SK-N-MC (cell line): ENCODE measurements at places on chromosomes 6 and 20.

GRCh38 chr6:157520596-157521361 lies 139.8 kb downstream of the ZDHHC14 start:
- DNase-seq, result no peak

DNA sequence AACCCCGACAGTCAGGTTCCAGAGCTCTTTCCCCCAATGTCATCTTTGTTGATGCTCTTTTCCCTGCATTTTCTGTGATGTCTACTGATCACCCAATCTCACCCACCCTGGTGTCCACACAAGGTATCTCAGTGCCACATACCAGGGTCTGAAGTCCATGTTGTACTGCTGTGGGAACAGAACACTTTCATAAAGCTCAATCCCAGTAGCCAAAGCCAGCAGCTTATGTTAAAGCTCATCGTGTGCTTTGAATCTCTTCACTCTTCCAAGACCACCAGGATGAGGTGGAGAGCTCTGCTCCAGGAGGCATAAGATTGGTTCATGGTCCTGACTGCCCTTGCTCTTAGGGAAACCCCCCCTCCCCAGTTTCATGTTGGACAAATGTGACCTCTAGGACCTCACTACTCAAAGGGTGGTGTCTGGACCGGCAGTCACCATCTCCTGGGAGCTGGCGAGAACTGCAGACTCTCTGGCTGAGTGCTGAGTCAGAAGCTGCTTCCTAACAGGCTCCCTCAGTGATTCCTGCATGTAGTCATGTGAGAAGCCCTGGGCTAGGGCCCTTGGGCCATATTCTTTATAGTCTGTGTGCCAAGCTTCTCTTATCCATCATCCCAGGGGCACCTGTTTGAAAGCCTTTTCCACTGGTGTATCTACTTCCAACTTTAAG lies 13.4 kb upstream of the CPNE5 start:
- DNase-seq, result no peak

DNA sequence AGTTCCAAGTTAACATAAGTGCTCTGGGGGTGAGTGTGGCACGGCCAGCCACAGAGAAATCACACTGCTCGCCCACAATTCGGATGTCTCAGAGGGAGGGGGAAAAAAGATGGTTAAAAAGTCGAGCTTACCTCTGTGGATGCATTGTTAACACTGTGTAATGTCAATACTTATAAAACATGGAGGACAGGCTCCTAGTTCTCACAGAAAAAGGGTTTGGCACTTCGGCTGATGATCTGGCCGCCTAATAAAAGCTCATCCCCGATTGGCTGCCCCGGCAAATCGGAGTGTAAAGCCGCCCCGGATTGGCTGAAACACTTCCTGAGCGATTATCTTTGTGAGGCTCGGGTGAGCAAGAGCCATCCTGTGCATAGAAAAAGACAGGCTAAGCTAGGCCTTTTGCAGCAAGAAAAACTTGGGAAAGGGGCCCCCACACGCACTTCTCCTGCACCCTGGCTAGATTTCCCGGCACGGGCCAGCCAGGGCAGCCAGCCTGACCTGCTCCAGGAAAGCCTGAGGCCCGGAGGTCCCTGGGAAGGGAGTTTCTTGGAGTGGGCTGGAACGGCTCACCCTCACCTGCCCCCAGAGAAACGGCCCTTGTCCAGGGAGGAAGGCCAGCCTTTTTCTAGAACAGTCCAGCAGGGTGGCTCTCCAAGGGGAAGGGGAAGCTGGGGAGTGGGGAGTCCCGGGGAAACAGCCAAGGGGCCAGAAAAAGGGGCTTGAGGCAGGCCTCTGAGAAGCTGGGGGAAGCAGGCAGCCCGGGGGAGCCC lies at the start of gene ZMYND8:
TSS of gene ZMYND8 (minus strand) at position 174 of the 770 bp plus-strand sequence. CDS start at position 145, 29 bp downstream.
- peak; percentile 94 for DNase-seq

GRCh38 chr6:43172104-43173007 lies 1.3 kb downstream of the SRF start:
- DNase-seq, result no peak

DNA sequence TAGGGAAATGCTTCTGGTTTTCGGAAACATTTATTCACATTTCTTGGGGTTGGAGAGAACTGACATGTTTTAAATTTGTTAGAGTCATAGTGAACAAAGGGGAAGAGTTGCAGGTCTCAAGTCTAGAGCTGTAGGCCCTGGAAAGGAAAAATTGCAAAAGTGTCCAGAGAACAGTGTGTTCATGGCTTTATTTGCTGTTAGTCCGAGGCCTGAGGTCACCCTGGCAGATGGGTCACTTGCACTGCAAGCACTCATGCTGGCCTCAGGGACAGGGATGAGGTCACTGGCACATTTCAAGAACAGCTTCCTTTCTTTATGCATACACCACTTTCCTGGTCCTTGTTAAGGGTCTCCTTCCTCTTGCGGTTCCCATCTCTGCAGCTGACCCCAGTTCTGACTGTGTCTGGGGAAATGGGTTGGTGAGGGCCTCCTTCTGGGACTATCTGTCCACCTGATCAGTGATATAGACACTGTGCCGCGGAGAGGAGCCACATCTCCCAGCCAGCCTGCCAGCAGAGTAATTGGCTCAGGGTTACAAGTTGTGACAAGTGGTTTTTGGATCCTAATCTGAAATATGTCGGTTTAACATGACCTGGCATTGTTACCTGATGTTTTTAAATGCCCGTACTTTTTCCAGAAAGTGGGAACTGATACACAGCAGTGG lies 194.0 kb downstream of the EYA4 start:
- no peak for DNase-seq

- DNase-seq, result no peak
Observed at GRCh38 chr20:36339646-36340592, 33.8 kb downstream of the DLGAP4 start.

DNA sequence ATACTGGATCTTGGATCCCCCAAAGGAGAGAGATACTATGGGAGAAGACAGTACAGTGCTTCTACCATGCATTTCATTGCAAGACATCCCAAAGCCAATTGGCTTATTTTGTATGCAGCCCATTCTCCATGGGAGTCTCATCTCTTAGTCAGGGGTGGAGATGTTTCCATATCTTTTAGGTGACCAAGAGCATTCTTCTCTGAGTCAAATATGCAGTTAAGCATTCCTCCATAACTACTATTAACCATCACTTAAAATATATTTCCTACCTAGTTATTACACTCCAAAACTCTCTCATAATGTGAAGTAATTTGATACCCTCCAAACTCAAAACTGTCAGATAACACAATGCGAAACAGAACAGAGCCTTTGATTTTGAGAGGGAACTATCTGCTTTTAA lies 542.6 kb downstream of the HDGFL1 start:
- no peak for DNase-seq

DNA sequence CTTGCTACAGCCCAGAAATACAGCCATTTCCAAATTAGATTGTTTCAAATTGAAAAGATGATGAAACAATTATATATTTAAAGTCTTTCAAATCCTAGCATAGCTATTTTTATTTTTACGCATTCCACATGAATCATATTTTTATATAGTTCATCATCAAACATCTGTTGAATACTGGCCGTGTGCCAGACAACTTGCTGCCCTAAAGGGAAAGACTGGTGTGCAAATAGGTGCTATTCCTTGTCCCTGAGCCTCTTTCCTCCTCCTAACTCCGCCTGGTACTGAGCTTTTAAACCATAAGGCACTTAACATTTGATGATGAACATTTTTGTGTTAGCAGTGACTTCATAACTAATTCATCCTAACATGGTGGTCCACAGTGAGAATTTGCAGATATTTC lies 18.7 kb upstream of the PLCG1 start:
- DNase-seq, result no peak

DNA sequence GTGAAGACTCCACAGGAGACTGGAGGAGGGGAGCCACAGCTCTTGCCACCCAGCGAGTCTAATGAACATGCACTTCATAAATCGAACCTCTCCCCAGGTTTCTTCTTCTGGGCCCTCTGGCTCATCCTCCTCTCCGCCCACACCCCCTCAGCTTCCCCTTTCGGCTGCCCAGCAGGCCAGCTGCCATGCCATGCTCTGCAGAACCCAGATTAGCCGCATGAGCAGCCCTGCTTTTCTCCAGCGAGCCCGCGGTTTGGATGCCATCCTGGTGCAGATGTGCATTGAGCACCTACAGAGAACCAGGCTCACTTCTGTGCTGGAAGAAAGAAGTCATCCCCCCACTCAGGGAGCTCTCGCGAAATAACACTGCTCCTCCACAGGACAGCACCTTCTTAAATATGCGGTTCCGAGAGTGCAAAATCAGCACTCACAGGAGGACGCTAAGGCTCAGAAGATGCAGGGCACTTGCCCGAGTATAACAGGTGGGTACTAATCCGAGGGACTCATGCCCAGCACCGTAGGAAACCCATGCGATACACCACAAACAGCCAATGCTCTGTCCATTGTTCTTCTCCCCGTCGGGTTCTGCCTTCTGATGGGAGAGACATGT lies 143.0 kb upstream of the THBS2 start:
- DNase-seq, result no peak

DNA sequence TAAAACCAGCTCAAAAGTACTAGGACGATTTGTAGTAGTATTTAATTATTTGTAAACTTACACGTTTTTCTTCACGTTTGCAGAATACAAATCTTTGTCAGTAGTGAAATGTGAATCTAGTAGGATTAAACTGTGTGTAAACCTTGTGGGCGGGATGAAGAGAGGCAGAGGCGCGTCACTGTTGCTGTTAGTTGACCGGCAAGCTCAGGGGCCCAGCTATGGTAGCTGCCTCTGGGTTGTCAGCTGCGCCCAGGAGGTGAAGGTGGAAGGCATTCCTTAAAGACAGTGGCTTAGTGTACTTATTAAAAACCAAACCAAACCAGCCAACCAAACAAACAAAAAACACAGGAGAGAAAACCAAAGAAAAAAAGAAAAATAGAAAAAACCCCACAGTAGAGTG lies 69.6 kb downstream of the IGF2R start:
- no peak for DNase-seq

DNA sequence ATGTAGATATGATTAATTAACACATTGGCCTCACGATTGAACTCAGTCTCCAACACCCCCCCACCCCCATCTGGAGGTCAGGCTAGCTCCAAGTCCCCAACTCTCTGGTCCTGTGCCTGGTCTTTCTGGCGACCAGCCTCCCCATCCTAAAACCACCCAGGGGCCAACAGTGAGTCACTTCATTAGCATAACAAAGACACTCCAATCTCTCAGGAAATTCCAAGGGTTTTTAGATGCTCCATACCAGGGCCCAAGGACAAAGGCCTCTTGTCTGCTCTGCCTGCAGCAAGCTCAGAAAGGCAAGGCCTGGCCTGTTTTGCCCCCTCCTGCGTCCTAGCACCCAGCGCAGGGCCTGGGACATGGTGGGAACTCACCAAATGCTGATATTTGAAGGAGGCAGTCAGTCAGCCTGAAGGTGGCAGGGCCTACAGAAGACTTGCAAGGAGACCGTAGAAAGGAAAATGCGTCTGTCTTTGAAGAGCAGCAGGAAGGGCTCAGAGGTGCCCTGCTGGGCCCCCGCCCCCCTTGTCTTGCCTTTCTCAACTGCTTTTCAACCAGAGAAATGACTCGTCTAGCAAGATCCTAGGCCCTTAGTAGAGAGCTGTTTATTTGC lies 184.7 kb downstream of the CDH4 start:
- DNase-seq, result peak; percentile 77

GRCh38 chr6:100230953-100231316 lies 233.8 kb downstream of the SIM1 start:
- no peak for DNase-seq

DNA sequence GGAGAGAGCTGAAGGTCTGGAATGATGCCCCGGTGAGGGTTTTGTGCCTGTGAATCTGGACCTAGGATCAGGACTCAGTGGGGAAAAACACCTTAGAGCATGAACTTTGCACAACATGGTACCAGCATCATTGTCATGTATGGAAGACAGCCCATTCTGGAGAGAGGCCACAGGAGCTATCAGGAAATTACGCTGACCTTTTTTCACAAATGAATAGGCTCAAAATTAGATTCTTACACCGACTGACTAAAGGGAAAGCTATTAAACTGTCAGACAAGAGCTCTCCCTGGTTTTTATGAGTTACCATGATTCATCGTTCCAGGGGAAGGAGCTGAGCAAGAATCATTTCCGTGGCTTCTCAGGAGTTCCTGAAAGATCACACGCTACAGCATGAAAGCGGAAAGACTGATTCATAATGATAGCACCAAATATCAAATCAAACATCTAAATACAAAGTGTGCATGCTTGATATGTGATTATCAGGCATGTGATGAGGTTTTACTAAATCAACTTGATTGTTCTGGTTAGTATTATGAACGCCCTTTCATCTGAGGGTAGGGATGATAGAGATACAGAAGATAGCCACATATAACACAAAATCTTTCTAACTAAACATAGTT lies 224.9 kb upstream of the SMLR1 start:
- DNase-seq, result no peak

GRCh38 chr6:30886897-30887255 lies 2.6 kb downstream of the DDR1 start:
- no peak for DNase-seq

GRCh38 chr6:153625089-153625488 lies 414.0 kb upstream of the OPRM1 start:
- peak; percentile 95 for DNase-seq

- DNase-seq, result no peak
Observed at GRCh38 chr6:137581019-137581707, 87.0 kb upstream of the OLIG3 start.

DNA sequence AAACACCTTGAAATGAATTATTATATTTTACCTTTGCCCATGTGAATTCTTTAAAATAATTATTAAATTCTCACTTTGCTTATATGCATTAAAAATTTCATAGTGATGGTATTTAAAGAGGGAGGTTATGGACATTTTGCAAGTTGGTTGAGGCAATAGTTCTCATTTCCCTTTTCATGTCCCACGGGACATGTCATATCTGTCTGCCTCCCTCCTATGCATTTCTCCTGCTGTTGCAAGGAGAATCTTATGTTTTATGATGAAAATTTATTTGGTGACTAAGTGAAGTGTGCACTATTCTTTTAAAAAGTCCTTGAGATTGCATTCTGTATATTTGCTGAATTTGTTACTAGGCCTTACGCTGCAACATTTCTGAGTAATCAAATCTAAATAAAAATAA lies 67.2 kb downstream of the UTRN start:
- DNase-seq, result no peak

DNA sequence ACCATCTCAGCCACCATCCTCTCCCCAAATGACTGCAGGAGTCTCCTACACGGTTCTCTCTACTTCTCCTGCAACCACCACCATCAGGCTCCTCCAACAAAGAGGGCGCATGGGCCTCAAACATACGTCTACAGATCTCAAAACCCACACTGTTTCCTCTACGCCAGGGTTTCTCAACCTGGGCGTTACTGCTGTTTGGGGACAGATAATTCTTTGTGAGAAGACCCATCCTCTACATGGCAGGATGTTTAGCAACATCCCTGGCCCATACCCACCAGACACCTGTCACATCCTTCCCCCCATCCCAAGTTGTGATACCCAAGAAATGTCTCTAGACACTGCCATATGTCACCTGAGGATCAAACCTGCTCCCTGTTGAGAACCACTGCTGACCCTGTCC lies 45.0 kb downstream of the ELMO2 start:
- no peak for DNase-seq

GRCh38 chr20:13277663-13278295 lies 56.7 kb downstream of the ISM1 start:
- DNase-seq, result no peak

- DNase-seq, result no peak
Observed at GRCh38 chr20:64072498-64073063, 6.7 kb downstream of the RGS19 start.

- DNase-seq, result peak; percentile 61
Observed at GRCh38 chr6:47168180-47168579, 126.0 kb upstream of the ADGRF1 start.
